ENCODE measurements at places on chromosomes 4 and X.

DNA sequence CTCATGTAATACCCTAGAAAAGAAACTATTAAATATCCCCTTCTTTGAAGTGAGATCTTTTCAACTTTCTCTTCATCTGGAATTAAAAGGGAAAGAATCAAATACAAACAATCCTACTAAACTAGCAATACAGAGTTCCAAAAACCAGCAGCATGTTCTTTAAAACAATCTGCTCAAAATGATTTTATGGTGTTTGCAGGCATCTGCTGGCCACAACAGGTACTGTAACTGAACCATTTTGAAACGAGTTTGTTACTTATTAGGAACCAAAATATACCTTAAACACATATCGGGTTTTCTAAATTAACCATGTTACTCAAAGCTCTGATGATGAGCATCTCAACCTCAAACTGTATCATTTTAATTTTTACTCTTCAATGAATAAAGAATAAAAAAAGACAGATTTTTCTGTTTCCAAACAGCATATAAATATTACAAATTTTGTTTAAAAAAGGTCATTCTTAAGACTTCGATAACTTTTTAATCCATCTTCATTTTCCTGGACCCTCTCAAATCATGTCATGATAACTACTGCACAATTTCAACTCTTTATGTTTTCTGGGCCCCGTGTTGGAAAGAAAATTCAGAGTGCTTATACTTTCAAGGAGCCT lies 56.5 kb downstream of the ARAP2 start:
- peak; percentile 23 for DNase-seq

- DNase-seq, result no peak
Observed at GRCh38 chr4:28947374-28947773, 1772.8 kb upstream of the PCDH7 start.

GRCh38 chr4:121053601-121054143 lies 18.7 kb downstream of the NDNF start:
- DNase-seq, result no peak

DNA sequence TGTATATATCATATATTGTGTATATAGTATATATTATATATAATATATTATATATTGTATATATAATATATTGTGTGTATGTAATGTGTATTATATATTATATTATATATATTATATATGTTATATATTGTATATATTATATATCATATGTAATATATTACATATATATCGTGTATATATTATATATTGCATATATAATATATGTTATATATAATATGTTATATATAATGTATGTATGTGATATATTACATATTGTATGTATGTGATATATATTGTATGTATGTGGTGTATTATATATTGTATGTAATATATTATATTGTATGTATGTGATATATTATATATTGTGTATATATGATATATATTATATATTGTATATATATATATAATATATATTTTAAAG lies 30.5 kb downstream of the RAB40A start:
- no peak for DNase-seq

DNA sequence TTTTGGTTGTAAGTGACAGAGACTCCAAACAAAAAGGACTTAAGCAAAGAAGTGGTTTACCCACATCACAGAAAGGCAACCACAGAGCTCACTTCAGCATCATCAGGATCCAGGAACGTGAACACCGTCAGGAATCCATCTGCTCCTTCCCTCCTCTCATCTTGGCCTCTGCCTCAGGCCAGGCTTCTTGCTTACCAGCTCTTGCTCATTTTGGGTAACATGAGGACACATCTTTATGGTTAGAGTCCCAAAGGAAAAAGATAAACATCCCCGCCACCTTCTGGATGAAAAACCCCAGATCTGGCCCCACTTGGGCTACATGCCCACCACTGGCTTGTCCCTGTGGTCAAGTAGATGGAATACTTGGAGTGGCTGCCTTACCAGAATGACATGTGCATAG lies 176.8 kb upstream of the RPL34 start:
- DNase-seq, result no peak

- DNase-seq, result no peak
Observed at GRCh38 chrX:153378607-153379006, 22.5 kb downstream of the PNMA6E start.

DNA sequence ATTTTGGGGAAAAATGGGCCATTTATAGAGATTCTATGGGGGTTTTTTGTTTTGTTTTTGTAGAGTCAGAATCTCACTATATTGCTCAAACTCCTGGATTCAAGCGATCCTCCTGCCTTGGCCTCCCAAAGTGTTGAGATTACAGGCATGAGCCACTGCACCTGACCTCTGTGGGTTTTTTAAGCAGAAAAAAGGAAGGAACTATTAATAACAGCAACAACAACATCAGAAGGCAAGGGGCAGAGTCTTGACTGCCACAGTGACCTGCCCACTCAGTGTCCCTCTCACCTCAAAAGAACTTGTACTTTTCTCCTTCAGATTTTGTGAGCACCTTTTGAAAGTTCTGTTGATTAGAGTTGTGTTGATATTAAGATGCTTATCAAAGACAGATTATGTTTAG lies 48.1 kb downstream of the FNIP2 start:
- no peak for DNase-seq

DNA sequence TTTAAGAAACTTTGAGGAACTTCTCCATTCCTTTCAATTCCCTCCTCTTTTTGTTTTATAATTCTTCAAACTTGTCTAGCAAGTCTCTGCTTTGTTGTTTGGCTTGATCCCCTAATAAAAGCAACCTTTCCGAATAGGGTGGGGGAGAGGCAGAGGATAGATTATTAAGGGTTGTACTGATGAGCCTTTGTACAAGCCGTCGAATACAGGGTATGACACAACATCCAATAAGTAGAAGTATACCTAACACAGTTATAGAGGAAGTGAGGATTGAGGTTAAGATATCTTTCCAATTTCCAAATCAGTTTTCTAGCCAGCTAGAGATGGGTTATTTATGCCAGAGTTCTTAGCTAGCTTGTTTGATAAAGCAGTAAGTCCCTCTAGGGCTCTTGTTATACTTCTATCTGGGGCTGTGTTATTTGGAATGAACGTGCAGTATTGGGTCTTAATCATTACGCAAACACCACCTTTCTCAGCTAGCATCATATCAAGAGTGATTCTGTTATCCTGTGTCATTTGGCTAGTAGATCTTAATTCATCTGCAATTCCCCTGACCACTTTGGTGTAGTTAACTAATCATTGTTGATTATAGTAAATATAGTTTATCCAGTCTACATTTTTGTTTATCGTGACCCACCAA lies 18.5 kb downstream of the METAP1 start:
- no peak for DNase-seq

GRCh38 chr4:2795300-2795892 lies 2.5 kb downstream of the SH3BP2 start:
- DNase-seq, result no peak

DNA sequence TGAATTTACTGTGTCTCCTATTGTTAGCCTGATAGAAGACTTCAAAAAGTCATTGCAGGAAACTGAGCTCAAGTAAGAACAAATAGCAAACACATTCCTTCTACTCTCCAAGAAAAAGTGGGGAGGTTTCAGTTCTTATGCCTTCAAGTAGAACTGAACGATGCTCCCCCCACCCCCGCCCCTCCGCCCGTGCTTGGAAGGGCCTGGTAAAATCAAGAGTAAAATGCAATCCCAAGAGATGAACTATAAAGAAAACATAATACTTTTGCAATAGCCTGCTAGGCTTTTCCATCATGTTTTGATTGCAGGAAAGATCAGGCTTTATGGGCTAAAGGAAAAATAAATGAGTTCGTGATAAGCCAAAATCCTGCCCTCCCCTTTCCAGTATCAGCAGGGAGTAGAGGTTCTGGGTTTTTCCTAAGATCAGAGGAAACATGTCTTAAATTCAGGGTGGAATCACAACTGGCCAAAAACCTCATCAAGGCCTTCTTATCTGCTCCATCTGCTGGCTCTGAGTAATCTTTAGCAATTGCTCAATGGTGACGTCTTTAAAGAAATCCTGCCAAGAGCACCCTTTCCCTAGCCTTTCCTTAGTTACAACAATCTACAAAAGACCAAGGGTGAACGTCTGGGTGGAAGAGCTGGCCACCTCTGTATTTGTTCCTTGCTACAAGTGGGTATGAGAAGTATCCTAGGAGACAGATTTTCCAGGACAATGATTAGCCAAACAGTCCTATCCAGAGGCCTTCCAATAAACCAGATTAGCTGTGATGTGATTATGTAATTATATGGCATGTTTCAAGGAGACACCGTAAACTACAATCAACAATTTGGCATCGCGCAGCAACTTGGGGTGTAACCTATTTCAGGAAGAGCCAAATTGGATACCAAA lies 66.3 kb upstream of the FAM9C start:
- DNase-seq, result no peak

DNA sequence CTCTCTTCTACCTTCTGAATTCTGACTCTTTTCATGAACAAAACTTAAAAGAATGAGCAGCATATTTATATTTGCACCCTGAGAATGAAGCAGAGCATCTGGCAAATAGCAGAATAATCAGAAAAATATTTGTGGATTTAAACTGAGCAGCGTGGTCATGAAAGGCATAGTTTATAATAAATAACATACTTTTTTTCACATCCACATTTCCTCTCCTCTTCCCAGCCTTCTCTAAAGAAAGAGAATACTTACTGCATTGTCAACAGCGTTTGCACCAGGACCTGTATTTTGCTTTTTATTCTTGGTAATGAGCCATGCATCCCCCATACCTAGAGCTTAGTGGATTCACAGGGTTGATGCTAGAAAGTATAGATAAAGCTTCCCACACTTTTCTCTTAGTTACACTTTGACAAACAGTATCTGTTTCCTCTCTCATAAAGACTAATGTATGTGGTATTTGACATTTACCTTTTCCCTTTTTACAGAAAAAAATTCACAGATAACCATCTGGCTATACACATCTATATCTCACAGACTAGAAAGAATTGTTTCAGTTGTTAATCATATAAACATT lies 131.5 kb downstream of the PRSS12 start:
- no peak for DNase-seq

GRCh38 chr4:77172336-77172735 lies 15.3 kb downstream of the CCNG2 start:
- DNase-seq, result no peak

DNA sequence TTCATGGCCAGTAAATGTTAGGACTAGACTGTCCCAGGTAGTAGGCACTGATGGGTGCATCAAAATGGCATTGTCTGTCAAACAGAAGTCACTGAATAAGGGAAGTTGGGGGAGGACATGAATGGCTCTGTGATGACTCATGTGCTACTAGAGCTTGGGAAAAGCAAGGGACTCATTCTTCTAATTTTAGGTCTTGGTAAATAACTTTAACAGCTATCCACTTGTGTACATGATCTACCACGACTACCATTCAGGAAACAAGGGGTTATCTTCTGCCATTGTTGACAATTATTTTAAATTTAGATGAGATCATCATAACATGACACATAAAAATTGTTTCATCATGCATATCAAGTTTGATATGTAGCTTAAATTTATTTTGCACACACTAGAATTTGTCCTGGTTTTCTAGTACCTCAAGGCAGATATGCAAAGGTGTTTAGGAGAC lies 6.3 kb downstream of the AREG start:
- DNase-seq, result no peak

GRCh38 chr4:92791871-92792440 lies 488.2 kb downstream of the GRID2 start:
- DNase-seq, result no peak

DNA sequence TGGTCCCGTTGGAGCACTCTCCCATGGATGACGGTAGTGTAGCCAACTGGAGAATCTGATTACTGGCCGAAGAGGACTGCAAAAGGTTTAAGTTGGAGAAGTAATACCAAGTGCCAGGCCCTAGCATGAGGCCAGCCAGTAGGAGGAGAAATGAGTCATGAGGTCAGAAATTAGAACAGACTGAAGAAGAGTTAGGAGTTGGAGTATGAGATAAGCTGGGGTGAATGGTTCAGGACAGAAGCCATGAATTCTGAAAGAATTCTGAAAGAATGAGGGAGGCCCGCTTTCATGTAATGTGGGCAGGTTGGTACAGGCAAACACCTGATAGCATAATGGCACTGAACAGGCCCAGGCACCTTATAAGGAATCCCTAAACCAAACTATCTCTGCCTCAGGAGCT lies 18.4 kb upstream of the STK26 start:
- no peak for DNase-seq

DNA sequence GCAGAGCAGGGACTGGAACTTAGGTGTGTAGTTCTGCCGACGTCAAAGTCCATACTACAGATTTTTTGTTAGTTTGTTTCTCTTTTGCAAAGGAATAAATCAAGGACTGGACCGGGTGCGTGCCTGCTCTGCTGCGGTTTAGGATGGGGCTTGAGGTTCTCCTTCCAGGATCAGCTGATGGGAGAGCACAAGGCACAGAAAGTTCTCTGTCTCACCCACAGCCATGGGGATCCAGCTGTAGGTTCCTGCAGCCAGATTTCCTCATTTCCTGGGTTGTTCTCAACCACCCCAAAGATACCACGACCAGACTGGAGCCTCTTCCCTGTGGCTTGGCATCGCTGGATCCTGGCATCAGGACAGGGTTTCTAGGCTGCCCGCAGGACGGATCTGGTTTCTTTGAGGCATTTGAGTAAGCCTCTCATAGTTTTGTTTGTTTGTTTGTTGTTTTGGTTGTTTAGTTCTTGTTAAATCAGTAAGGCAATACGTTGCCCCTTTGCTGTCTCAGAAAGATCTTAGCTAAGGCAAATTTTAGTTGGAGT lies 789 bp upstream of the SRPX start:
- DNase-seq, result no peak

DNA sequence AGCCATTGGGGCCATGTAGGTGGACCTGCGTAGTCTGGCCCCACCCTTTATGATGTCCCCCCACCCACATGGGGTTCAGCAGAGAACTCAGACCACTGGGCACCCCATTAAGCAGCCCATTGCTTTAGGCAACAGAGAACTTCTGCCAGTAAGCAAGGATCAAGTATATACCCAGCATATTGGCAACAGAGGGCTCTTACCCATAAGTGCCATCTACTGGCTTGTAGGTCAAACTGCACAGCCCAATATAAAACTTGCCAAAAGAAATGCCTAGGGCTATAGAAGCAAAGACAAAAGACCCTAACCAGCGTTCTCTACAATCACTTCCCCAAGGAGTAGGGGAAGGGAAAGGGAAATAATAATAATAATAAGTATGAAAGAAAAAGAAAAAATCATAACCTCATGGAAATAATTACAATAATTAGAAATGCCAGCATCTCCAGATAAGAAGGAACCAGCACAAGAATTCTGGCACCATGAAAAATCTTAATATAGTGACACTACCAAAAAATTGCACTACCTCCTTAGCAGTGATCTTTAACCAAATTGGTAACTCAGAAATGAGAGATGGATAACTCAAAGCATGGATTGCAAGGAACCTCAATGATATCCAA lies 1090.7 kb downstream of the FAT4 start:
- no peak for DNase-seq

DNA sequence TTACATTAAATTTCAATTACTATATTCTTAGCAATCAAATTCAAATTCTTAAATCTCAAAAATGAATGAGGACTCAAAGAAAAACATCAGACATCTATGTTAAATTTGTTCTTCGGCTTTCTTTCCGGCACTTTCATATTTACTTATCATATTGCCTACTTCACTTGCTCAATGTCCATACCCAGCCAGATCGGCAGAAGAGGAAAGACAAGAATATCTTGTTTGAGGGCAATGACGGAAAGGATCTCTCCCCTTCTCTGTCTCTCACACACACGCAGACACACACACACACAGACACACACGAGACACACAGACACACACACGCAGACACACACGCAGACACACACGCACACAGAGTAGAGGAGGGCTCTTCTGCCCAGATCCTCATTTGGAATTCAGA lies 13.2 kb upstream of the IRF2 start:
- DNase-seq, result no peak

GRCh38 chrX:23509256-23509655 lies 158.0 kb upstream of the PRDX4 start:
- DNase-seq, result no peak
